Activated CD4-positive, alpha-beta T cell treated with anti-CD3 and anti-CD28 coated beads for 4 hours (primary cell): ENCODE measurements at places on chromosomes 5 and 9.

DNA sequence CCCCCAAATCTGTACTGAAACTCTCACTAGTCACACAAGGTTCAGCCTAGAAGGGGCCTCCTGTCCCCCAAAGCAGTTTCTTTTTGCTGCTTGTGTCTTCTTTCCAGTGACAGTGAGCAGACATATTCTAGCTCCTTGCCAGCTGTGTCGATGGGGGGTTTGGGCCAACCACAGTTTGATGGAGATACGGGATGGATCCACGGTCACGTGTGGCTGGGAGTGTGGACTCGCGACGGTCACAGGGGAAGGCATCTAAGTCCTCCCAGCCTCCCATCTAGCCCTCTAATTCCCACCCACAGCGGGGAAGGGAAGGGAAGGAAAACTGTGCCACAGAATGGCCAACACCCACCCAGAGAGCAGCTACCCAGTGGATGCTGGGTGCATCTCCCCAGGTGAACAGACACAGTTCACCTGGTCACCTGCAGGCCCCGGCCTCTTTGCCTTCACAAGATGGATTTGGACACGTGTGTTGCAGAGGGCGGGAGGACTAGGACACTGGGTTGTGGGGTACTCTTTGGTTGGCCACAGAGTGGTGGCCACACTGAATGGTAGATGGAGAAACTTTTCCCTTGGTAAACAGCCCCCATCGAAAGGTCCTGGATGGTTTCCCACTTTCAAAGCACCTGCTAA lies 54.4 kb downstream of the CRB2 start:
- no peak for DNase-seq

DNA sequence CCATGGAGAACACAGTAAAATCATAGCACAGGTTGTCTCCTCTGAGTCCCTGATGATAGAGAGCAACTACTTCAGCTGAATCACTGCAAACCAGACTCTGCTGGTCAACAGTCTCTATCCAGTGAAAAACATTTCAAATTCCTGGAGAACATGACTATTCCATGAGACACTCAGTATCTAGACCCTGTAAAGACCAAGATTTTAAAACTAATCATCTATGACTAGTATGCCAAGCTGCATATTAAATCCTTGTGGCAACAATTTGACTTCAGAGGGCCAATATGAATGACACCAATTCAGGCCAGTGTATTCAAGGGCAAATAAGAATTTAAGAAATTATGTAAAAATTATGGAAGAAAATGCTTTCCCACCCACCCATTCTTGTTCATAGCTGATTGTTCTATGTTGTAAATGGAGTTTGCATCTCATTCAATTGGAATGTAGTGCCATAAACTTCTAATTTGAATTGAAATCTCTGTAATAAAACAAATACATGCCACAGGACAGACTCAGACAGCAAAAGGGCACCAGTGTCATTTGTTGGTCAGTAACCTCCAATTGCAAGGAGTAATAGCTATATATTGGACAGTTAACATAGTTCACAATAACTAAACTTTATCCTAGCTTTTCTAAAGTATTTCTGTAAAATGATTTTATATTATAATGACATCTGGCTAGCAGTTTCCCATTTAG lies 80.1 kb upstream of the LPAR1 start:
- no peak for DNase-seq

DNA sequence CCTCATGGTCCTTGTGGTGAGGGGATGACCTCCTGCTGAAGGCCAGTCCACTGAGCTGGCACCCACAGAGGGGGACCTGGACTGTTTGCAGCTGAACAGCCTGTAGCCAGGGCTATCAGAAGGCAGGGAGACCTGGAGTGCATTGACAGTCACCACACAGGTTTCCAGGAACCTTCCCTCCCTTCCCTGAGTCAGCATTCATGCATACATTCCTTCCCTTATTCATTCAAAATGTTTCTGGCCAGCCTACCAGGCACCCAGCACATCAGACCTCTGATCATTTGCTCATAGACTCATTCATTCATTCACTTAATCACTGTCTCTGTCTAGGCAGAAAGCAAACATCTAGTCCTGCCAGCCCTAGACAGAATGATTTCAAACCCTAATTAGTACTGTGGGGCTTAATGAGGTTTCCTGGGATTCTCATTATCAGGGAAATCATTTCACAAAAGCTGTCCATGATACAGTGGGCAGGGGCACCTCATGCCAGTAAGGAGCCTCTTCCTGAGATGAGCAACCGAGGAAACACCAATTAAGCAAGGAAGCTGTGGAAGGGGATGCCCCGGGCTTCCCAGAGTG lies 110.1 kb upstream of the PPP1R26 start:
- DNase-seq: no peak

DNA sequence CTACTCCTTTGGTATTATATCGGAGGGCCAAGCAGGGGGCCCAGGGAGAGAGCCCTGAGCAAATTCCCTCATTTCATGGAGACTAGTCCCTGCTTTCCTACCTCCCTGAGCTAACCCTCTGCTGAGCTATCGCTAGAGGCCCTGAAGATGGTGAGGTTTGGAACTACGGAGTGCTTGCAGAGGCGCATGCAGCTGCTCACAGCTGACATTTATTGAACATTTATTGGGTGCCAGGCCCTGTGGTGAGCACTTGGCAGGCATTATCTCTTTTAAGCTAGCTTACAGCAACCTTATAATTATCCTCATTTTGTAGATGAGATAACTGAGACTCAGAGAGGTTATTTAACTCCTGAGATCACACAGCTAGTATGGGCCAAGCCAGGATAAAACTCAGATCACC lies 9.8 kb downstream of the FAT2 start:
- no peak for DNase-seq

DNA sequence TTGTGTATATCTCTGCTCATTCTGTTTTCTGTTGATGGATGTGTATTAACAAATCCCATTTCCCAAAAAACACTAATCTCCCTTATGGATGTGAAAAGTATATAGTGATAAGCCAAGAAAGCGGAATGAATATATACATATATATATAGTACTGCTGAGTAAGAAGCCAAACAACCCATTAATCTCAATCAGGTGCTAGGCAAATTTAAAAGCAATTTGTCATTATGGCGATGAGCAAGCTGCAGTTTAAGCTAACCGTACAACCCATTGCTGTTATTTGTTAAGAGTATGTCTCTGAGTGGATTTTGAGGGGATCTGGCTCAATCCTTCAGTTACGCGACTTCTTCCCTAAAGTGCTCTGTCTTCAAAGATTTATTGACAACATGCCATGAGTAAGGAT lies 640.4 kb upstream of the ARRDC3 start:
- DNase-seq: no peak

GRCh38 chr9:27595733-27596132 lies 22.5 kb upstream of the C9orf72 start:
- DNase-seq: no peak

GRCh38 chr5:3035452-3035851 lies 284.0 kb upstream of the IRX2 start:
- DNase-seq: no peak

GRCh38 chr5:39203951-39204350 lies 15.4 kb downstream of the FYB1 start:
- no peak for DNase-seq
